Stimulated activated naive CD4-positive, alpha-beta T cell (primary cell): ENCODE measurements at places on chromosomes 11 and 22.

DNA sequence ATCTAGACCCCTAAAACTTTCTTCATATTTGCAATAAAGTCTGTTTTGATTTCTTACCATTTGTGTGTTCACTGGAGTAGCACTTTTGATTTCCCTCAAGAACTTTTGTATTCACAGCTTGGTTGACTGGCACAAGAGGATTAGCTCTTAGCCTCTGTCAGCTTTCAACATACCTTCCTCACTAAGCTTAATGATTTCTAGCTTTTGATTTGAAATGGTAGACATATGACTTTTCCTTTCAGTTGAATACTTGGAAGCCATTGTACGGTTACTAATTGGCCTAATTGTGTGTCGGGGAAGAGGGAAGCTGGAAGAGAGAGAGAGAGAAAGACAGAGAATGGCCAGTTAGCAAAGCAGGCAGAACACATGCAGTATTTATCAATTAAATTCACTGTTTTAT lies 180.5 kb downstream of the ARHGAP42 start:
- DNase-seq: no peak

DNA sequence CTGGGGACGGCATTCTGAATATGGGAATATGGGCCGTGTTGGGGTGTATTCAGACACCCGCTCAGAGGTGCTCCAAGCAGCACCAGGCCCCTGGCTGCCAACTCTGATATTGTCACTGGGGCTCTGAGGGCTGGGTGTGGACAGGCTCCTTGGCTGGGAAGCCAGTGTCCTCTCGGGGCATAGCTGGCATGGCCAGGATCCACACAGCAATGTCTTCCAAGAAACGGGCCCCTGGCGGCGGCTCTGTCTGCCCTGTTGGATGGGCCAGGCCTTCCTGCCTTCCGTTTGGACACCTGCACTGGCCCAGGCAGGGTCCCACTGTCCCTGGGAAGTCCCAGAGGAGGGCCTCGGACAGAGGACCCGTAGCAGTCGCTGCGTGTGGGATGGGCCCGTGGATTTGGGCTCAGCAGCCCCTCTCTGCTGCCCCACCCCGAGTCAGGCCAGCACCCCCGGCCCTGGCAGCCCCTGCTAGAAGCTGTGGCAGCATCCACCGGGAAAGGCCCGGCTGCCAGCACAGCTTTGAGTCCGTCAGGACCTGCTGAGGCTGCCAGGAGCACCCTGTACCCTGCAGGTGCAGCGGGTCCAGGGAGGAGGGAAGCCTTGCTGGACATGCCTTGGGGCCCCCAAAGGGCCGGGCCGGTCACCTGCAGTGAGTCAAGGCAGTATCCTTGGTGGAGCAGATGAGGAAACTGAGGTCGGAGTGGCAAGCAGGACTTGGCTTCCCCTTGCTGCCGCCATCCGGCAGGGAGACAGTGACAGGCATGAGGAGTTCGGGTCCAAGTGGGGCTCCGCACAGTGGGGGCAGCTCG lies 4.1 kb downstream of the PANX2 start:
- DNase-seq: no peak

DNA sequence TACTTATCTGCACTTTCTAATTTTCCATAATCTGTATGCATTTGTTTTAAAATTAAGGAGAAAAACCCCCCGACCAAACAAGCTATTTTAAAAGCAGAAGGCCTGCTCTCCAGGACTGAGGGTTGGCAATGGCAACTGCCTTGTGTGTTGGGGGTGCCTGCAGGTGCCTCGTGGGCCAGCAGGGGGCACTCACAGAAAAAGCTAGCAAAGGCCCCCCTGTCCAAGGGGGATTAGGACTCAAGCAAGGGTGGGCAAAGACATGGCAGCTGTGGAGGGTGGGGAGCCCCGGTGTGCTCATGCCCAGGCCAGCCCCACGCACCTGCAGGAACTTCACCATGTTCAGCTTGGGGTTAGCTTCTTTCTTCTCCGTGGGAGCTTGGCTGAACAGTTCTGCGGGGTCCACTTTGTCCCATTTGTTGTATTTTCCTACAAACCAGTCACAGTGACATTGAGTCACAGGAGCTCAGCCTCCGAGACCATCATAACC lies 10.3 kb downstream of the TOP3B start:
- DNase-seq: peak; percentile 29

- no peak for DNase-seq
These were observed 75.9 kb upstream of the ARFGAP3 start for GRCh38 chr22:42932857-42933484.

DNA sequence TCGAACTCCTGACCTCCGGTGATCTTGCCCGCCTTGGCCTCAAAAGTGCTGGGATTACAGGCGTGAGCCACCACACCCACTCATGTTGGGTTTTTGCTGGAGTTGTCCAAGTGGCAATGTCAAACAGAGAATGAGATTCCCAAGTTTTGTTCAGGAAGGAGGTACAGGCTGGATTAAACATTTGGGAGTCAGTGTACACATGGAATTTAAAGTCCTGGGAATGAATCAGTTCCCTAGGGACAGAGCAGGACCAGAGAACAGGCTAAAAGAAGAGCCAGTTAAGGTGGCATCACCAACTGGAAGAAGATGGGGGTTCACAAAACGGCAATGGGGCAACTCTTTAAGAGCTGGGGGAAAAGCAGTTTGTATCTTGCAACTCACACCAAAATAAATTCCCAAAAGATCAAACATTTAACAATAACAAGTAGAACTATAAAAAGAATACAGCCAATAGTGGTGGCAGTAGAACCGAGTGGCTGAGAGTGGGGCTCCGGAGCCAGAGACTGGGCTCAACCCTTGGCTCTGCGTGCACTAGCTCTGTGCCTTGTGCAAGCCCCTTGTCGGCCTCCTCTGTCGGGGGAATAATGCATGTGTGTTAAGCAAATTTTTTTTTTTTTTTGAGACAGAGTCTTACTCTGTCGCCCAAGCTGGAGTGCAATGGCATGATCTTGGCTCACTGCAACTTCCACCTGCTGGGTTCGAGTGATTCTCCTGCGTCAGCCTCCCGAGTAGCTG lies 33.8 kb upstream of the CTSD start:
- DNase-seq: no peak

- no peak for DNase-seq
These were observed 35.6 kb downstream of the AMPD3 start for GRCh38 chr11:10490398-10491241.

GRCh38 chr11:119666463-119667131 lies 62.4 kb downstream of the NECTIN1 start:
- peak; percentile 35 for DNase-seq

GRCh38 chr11:24163146-24163545 lies 333.7 kb upstream of the LUZP2 start:
- no peak for DNase-seq

- DNase-seq: no peak
These were observed 14.8 kb upstream of the MPPED1 start for GRCh38 chr22:43396934-43397457.

DNA sequence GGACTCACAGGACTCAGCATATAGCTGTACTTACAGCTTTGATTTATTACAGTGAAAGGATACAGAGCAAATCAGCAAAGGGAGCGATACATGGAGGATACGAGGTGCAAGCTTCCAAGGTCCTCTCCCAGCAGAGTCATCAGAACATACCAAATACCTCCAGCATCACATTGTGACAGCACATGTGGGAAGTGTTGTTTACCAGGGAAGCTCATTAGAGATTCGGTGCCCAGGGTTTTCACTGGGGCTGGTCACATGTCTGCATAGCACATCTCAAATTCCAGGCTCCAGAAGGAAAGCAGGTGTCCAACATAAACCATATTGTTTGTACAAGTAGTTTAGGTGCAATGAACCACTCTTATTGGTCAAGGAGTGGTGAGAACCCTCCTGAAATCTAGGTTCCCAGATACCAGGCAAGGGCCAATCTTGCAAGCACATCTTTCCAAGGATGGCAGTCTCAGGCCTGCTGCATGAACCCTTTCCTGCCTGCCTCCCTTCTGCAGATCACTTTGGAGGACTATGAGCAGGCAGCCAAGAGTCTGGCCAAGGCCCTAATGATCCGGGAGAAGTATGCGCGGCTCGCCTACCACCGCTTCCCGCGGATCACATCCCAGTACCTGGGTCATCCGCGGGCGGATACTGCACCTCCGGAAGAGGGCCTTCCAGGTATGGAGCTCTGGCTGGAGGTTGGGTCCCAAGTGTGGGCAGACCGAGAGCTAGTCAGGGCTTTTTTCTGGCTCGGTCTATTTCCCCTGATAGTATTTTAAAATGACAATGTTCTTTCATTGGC lies 26.7 kb downstream of the AMPD3 start:
- no peak for DNase-seq

- no peak for DNase-seq
These were observed 590.0 kb downstream of the METTL15 start for GRCh38 chr11:28697920-28698827.

DNA sequence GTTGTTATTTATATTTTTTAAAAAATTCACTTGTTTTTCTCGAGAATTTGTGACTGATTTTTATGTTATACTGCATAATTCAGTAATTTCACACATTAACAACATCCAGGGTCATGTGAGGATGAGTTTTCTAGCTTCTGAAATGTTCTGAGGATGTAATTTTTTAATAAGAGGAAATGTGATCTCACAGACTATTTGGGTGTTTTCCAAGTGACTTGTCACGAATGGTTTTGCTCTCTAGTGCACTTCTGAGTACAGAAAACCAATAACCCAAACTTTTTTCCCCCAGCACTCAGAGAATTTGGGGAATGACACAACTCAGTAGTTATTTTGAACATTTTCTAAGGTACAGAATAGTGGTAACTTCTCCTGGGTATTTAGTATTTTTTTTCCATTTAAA lies 821.1 kb upstream of the ARHGAP42 start:
- DNase-seq: no peak

DNA sequence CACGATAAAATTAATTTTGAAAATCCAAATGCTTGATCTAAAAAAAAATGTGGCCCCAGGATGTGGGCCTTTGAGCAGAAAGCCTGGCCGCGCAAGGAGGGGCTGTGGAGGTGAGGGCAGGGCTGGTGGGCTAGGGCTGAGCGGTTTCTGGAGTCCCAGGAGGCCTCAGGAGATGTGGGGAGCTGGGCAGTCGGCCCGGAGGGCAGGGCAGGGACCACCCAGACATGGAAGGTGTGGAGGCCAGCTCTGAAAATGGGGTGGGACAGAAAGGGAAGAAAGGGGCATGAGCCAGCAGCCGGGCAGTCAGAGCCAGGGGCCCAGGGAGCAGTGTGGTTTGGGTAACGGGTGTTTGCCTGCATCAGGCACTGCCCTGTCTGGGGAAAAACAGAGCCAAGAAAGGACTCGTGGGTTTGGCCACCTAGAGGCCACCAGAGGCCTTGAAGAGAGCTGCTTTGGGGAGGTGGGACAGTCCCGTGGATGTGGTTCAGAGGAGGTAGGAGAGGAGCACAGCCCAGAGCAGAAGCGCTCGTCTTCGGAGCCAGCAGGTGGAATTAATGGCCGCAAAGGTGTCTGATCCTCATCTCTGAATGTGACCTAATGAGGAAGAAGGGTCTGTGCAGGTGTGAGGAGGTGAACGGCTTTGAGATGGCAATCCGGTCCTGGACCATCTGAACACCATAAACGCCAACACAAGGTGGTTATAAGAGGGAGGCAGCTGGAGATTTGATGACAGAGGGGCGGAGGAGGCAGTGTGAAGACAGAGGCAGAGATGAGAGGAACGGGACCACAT lies 50.2 kb downstream of the IGF2 start:
- DNase-seq: no peak

DNA sequence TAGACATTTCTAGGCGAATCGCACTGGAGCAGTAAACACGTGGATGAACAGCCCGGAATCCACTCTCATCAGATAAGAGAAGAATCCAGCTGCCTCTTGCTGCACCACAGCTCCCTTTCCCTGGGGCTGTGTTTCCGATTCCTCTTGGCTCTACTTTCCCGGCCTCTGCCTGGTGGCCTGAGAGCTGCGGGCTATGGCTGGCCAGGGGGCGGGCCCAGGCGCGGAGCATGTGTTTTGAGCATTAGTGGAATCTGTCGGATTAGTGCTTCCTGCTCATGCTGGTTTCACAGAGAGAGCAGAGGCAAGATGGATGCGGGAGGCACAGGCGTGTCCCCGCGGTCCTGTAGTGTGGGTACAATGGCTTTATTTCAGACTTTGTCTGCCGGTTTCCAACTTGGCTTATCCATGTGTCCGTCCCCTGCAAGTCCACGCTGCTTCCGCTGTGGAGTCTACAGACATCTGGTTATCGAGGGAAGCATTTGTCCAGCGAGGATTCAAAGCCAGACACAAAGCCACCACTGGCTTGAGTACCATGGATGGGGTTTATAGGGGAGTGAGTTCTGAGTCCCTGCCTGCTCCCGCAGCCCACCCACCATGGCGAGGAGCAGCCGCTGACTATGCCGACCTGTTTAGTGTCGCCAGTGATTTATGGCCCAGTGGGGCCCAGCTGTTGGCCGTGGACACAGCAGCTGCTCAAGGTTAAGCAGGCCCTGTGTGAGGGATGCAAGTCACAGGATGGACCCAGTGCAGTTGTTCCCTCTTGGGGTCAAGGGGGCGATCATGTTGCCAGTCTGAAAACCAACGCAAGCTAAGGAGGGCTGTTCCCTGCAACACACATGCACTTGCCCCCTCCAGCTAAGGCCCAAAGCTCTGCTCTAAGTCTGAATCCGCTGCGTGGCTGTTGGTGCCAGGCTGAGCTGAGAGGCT lies 43.3 kb upstream of the EP300 start:
- DNase-seq: no peak
